ENCODE measurements at places on chromosomes 2 and 18.

- DNase-seq, result peak; percentile 76
These were observed 75.5 kb downstream of the NPAS2 start for GRCh38 chr2:100895402-100895801.

DNA sequence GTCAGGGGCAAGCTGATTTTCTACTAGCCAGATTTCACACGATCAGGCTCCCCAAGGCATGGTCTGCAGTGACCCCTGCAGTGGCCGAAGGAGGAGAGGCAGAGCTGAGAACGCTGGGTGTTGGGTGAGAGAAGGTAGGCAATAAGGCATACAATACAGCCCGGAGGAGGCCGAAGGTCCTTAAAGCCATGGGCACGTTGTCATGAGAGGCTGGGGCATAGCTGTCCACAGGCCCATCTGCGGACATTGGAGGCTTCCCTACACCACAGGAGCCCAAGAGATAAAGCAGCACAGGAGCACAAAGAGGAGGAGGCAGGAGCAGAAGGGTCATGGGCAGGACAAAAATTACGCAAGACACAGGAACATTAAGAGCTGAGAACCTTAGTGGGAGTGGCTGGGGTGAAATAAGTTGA, 16.7 kb upstream of the BZW1 start:
- DNase-seq, result no peak

DNA sequence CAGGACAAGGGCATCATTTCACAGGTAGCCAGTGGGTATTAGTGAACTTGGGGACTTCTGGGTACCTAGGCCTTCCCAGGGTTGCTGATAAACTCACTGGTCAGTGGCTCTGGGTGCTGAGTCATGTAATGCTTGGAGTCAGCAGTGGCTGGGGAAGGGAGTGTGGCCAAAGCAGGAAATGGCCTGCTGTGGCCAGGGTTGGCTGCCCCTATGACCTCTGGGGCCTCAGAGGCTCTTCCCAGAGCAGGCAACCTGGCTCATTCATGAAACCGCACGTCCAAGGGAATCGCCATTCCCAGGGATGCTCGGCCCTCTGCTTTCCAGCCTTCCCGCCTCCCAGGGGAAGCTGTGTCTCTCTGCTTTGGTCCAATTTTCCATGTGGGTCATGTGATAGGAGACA, 294.9 kb downstream of the DYSF start:
- DNase-seq, result no peak

- peak; percentile 11 for DNase-seq
These were observed 50.5 kb downstream of the MAPK4 start for GRCh38 chr18:50610349-50610748.
